Astrocyte of the spinal cord (primary cell): ENCODE measurements at places on chromosomes 5 and 9.

GRCh38 chr9:34242830-34243229 is 64.0 kb downstream of the UBAP1 start:
- DNase-seq = no peak

DNA sequence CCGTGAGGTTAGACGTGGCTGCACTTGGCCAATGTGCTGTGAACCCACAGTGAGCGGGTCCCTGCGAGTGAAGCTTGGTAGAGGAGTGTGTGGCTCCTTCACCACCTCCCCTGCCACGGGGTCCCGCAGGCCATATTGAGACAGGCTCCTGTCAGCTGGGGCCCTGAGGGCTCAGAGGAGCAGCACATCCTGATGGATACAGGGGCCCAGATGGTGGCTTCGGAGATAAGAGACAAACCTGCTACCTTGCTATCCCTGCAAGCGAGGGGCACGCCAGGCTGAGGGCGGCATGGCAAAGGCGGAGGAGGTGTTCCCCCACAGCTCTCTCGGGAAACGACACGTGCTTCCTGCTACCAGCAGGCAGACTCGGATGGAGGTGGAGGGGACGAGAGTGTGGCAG is 33.1 kb downstream of the SLC6A3 start:
- no peak for DNase-seq

GRCh38 chr9:137506702-137507171 is 43.5 kb downstream of the PNPLA7 start:
- DNase-seq = no peak

GRCh38 chr5:1851290-1851934 is 31.3 kb downstream of the IRX4 start:
- no peak for DNase-seq

GRCh38 chr5:61162832-61163567 is 732 bp upstream of the SMIM15 start:
- peak; percentile 25 for DNase-seq

- no peak for DNase-seq
Observed at GRCh38 chr5:4544049-4544670, 596.0 kb upstream of the ADAMTS16 start.
